ENCODE measurements at places on chromosomes 2 and 18.

- no peak for DNase-seq
These were observed 166.4 kb downstream of the PDE11A start for GRCh38 chr2:177906041-177906718.

DNA sequence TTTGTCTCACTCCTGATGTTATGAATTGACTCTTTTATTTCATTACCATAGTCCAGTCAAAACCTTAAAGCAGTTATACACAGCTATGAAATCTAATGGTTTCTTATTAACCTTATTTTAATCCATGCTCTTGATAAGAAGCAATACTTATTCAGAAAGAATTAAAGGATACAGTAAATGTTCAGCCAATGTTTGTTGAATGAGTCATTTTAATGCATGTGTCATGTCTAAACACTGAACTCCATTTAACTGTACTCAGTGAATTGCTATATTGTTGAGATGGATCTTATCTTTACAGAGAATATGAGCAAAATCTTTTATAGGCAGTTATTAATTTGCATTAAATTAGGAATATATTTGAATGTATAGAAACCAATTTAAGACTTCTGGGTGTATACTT, 135.1 kb upstream of the TFPI start:
- no peak for DNase-seq

GRCh38 chr2:15800495-15801329, 139.6 kb upstream of the MYCN start:
- DNase-seq, result no peak

GRCh38 chr2:221567809-221568208, 4.3 kb downstream of the EPHA4 start:
- no peak for DNase-seq

DNA sequence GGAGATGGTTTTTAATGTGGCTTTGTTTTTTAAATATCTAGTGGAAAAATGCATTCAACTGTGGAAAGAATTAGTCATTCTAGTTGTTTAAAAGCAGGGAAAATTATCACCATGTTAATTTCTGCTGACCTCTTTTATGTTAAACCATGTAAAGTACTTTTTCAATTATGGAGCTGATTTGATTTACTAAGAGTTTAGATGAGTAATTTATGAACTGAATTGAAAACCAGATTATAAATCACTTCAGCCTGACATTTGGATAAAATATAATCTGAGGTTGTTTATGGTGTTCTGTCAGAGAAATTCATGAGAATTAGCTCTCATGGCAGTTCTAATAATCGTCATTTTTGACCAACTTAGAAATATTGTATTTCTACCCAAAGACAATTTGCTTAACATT, 11.6 kb downstream of the ITGA4 start:
- no peak for DNase-seq

- no peak for DNase-seq
These were observed 3.7 kb upstream of the SP9 start for GRCh38 chr2:174330945-174331594.

DNA sequence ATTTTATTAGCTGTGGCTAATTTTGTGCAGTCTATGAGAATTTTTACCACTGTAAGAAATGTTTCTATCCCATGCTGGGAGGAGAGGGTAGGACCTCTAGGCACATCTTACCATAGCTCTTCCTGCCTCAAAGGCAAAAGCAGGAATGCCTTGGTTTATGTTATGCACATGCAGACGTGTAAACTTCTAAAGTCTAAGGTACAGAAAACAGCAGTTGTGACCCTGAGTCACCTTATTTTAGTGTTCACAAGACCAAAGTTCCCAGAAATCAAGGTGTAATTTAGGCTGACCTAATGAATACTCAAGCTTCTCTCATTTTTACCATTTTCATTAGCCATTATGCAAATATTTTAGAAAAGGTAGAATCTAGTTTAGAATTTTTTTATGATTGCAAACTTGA, 15.4 kb upstream of the WIPF1 start:
- no peak for DNase-seq

DNA sequence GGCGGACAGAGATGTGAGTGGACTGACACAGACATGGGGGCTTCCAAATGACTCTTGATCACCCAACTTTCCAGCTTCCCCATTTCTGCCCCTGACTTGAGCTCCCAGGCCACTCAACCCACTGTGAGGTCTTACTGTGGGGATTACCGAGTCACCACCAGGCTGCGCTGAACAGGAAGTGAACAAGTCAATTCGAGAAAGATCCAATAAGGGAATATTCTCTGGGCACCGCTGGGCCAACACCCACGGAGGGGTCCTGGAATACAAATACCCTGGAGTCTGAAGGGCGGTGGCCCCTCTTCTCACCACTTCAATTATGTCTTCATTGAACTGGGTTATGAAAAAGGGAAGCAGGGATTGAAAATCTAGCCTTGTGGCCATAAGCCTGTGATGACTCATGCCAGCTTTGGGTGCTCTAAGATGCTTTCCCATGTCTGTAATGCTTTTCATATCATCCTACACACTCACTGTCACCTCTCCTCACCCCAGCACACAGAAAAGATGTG, 37.7 kb downstream of the BCL11A start:
- DNase-seq, result no peak

- DNase-seq, result no peak
These were observed 34.0 kb downstream of the CCDC195 start for GRCh38 chr2:224682134-224682533.
